ENCODE measurements at places on chromosomes 2 and 18. TPM values are rescaled to one million over a fixed set of nuclear protein-coding genes. Genes with fewer than 3 reads are reported as not detected.
A peak's percentile ranks its signal among the peaks of the same experiment; 100 is the strongest.

- DNase-seq = no peak
Observed at GRCh38 chr2:161434118-161434517, 18.0 kb downstream of the TBR1 start.

- no peak for DNase-seq
Observed at GRCh38 chr2:197805715-197806633, 1.6 kb downstream of the PLCL1 start.

GRCh38 chr2:197158591-197159550, 151.7 kb downstream of the ANKRD44 start:
- DNase-seq = peak; percentile 55

DNA sequence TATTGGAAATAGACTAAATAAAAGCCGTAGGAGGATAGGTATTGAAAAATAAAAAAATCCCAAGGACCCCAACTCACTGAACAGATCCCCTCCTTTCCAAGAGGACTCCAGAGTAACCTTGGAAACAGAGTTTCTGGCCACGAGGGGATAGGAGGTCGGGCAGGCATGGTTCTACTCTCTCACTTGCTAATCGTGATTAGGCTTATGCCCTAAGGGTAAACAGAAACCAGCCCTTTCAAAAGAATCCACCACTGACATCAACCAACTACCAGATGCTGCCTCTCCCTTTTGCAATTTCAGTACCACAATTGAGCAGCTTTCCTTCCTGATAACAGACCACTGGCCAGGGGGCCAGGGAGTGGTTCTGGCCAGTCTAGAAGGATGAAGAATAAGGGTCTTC, 477.8 kb downstream of the EIPR1 start:
- DNase-seq = no peak

DNA sequence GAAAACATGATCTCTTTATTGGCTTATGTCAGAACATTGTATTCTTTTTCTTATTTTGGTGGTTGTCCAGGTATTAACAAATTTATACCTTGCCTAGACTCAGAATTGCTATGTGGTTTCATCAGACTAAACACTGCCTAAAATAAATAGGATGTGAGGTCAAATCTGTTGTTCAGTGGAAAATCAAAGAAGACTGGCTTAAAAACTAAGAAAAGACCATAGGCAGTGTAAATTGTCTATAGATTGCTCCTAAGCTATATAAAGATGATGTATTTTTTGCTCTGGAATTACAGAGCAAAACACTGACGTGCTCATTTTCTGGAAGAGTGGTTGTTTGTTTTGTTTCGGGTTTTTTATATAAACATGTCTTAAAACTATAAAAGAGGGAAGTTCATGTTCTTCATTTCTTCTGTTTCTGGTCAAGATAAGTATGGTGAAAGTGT, 266.0 kb downstream of the ALPK2 start:
- DNase-seq = no peak

- no peak for DNase-seq
Observed at GRCh38 chr18:47932603-47933002, 2.1 kb upstream of the SMAD2 start.

DNA sequence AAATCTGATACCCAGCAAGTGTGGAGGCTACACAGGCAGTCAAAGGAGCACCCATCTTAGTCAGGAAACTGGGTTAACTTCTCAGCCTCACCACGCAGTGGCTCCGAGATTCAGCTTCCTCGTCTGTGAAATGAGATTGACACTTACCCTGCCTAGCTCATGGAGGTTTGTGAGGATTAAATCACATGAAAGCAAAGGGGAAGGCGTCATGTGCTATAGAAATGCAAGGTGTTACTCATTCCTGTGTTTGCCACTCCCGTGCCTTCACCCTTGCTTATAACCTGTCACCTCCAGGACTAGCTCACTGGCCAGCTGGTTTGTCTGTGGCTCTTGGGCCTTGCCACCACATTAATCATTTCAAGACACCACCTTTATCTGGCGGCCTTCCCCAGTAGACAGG, 118.9 kb upstream of the FOSL2 start:
- no peak for DNase-seq

DNA sequence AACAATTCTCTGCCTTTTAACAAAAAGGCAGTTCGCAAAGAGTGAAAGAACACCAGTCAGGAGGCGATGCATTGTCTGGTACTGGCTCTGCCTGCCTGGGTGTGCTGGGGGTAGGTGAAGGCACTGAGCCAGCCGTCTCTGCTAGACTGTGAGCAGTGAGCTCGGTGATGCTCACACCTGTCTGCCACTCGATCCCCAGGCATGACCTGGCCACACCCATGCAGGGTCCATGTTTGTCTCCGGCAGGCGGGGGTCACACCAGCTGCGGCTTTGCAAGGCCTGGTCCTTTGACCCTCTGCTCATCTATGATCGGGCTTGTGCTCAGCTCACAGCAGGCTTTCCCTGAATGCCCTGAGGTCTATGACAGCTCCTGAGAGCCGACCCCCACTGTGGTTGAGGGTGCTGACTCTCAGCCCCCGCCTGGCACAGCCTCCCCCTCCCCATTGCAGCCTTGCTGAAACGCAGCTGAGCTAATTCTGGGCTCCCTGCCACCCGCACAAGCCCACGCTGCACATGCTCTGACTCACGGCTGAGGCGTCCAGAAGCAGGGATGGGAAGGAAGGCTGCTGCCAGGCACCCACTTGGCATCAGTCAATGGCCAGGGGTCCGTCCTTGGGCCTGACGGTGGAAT, 23.7 kb downstream of the CRACDL start:
- peak; percentile 51 for DNase-seq

ALPI gene
- not detected for polyA plus RNA-seq

GDF7 gene
- polyA plus RNA-seq = 0.03 TPM

SULT1C4 gene
- polyA plus RNA-seq = not detected

CERS6 gene
- polyA plus RNA-seq = 10.9 TPM

SLC35F6 gene
- polyA plus RNA-seq = 40.1 TPM

Data from A549 (cell line).